HFFc6 (cell line): ENCODE measurements at places on chromosomes 3 and 15.

DNA sequence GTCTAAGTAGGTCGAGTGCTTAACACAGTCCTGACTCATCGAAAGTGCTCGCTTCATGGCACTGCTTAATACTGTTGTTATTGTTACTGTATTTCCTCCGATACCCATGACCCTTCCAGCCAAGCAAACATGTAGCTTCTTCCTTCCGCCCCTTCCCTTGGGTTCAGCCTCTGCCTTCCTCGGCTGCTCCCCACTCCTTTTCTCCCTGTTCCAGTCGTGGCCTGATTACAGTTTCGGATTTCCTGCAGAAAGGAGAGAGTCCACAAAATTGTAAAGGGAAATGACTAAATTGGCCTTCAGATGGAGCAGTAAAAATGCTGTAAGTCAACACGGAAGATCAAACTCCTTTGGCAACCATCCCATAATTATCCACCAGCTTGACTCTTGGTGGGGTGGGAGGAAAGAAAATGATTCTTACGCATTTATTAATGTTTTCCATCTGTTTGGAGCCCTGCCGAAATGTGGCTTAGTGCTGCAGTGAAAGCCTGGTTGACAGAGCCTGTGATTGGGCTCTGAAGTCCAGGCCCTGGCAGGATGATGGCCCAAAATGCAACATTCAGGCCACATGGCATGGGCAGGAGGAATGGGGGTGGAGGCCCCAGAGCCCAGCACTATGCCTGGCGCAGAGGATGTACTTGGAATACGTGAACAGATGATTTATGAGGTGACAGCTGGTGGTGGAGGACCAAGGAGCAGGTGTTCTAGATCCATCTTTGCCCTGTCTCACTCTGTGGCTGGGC, 37.6 kb downstream of the FAM3D start:
- DNase-seq: peak; percentile 94

- no peak for DNase-seq
These were observed 80.1 kb upstream of the LRTM1 start for GRCh38 chr3:55007971-55008370.

DNA sequence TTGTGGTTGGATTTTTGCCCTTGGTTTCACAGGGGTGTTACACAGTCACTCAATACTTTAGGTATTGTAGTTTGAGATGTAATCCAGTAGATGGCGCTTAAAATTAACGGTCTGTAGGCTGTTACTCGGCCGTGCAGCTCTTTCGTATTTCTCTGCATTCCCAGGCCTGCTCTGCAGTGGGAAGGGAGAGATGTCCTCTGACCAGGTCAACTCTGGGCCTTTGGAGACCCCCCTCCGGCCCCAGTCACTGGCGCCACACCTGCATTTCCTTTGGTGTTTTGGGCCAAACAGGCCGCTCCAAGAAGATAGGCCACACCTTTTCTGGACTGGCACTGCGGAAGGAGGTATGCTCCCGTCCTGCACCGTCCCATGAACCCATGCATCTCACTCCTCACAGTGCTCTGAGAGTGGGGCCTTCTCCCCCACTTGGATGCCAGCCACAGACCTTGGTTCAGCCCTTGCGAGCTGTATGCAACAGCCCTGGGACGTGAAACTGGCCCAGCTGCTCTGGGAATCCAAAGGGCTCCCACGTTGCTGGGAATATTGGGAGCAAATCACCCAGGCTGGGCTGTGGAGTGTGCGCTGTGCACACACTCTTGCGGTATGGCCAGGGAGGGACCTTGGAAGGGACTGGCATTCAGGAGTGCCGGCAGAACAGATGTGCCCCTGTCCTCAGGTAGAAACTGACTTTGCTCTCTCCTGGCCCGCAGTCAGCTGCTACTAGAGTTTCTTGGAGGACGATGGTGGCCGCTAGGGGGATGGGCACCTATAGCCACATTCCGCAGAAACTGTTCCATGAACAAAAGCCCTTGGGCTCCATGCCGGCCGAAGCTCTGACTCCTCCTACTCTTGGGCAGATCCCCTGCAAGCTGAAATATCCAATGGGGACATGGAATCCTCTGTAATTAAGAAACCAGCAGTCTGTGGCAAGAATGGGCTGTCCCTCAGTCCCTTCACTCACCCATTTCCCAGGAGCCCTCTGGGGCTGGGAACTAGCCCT, 410.5 kb upstream of the CADM2 start:
- DNase-seq: peak; percentile 2

DNA sequence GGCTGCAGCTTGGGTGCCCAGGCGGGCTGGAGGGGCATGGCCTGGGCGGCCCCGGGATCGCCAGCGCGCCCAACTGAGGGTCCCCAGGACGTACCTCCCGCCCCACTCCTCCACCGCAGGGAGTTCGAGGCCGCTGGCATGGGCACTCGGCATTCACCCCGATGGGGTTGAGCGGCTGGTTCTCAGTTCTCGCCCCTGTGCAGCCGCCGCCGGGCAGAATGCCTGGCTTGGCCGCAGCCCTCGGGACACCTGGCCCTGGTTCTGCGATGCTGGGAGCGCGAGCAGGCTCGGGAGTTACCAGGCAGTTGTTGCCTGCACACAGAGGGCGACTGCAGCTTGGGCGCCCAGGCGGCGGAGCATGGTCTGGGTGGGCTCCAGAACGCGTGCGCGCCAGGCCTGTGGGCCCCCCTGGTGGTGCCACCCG, 121.4 kb downstream of the LMLN start:
- DNase-seq: no peak

DNA sequence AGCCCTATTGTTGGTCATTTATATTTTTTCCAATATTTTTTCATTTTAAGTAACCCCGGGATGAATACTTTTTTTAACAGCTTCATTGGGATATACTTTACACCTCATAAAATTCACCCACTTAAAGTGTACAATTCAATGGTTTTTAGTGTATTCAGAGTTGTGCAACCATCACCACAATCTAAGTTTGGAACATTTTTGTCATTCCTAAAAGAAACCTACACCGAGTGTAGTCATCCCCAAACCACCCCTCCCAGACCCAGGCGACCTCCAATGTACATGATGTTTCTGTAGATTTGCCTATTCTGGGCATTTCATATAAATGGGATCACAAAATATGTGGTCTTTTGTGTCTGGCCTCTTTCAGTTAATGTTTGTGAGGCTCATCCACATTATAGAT, 118.3 kb upstream of the FRMD4B start:
- no peak for DNase-seq

- DNase-seq: no peak
These were observed 346.9 kb downstream of the PLCL2 start for GRCh38 chr3:17231537-17232261.

GRCh38 chr3:133881492-133881891, 14.2 kb downstream of the RAB6B start:
- no peak for DNase-seq

DNA sequence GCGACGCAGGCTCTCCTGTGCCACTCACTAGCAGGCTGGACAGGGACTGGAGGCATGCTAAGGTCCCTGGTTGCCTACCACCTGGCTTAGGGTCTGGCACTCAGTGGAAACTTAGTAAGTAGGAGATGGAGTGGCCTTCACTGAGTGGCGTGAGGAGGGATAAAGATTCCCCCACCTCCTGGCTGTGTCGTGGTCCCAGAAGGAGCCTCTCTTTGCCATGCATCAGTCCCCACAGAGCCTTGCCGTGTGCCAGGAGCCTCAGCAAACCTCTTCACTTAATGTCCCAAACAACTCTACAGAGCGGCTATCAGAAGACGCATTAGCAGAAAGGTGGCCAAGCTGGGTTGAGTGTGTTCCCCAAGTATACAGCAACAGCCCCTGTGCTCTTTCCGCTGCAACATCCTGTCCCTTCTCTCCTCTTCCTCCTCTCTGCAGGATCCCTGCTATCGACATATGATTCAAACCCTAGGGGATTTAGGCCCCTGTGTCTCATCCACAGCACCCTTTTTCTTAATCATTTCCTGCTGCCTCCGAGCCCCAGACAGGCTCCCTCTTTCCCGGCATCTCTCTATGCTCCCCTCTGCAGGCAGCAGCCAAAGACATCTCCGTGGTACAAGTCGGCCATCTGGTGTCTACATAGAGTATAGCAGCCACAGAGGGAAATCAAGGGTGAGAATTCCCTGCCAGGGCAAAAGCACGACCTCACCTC, 66.7 kb downstream of the SLC6A1 start:
- peak; percentile 73 for DNase-seq

- no peak for DNase-seq
These were observed 259.2 kb downstream of the CPNE4 start for GRCh38 chr3:131775650-131776049.

DNA sequence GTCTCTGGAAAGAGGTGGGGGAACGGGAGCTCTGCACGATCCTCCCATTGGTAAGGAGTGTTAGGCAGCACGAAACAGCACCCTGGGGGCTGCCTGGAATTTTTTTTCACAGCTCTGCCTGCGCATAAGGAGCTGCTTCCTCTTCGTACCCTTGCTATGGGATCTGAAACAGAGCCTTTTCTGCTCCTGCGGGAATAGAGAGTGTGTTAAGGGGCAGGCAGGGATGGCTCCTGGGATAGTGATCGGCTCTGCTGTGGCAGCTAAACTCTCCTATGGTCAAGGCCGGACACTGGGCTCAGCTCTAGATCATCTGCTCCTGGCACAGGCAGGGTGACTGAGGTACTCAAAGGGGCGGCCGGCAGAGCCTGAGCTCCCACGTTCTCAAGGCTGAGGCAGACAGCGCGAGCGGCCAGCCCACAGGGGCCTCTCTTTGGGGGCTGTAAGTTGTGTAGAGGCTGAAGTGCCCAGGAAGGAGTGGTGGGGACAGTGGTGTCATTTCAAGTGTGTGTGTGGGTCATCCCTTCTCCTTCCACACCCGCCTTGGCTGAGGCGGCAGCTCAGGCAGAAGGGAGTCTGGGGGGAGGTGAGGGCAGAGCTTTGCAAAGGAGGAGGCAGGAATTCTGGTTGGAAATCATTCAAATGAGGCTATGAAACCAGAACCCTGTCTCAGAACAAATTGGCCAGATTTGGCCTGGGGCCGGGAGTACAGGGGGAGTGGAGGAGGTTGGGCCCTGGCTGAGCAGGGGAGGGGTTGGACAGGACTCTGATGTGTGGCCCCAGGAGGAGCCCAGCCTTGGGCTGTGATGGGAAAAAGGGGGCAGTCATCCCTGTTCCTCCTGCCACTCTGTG, 31.0 kb downstream of the EPHB3 start:
- DNase-seq: no peak

- no peak for DNase-seq
These were observed 751.5 kb upstream of the LMCD1 start for GRCh38 chr3:7749931-7750695.
